ENCODE measurements at places on chromosomes 7 and 10. TPM values are rescaled to one million over a fixed set of nuclear protein-coding genes. Genes with fewer than 3 reads are reported as not detected.

The FAM131B gene
- total RNA-seq = 2.3 TPM

The GBX1 gene
- not detected for total RNA-seq

The MMS19 gene
- 98.0 TPM for total RNA-seq

The ARMC3 gene
- total RNA-seq = not detected

The MOGAT3 gene
- total RNA-seq = not detected

The EFCAB10 gene
- not detected for total RNA-seq

The WIPF3 gene
- not detected for total RNA-seq

The CYP2C19 gene
- total RNA-seq = not detected

The SCRN1 gene
- total RNA-seq = 3.4 TPM

The WNT16 gene
- 0.29 TPM for total RNA-seq

The ACTR1A gene
- total RNA-seq = 70.0 TPM

The OIT3 gene
- total RNA-seq = not detected

The UPK3BL2 gene
- total RNA-seq = 6.7 TPM

The HOXA2 gene
- total RNA-seq = not detected

The HEPACAM2 gene
- not detected for total RNA-seq

The CD36 gene
- total RNA-seq = not detected
